Mammary epithelial cell (primary cell): ENCODE measurements at places on chromosomes 5 and 9.

DNA sequence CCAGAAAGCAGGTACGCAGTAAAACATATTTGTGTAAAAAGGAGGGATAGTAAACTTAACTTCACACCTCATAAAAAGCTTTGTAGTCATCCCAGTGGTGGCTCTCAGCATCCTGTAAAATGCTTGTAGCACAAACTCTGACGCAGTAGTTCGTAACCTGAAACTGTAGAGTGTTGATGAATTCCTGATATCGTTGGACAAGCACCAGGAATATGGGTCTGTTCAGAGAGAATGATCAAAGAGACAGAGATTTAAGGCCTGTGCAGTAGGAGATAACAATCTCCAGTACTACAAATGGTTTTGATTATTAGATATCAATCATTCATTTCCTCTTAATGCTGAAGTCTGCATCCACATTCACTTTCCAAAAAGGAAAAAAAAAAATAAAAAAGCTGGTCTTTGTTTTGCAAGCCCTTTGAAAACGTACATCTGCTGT, 148.5 kb downstream of the KIAA0825 start:
- DNase-seq, result no peak

DNA sequence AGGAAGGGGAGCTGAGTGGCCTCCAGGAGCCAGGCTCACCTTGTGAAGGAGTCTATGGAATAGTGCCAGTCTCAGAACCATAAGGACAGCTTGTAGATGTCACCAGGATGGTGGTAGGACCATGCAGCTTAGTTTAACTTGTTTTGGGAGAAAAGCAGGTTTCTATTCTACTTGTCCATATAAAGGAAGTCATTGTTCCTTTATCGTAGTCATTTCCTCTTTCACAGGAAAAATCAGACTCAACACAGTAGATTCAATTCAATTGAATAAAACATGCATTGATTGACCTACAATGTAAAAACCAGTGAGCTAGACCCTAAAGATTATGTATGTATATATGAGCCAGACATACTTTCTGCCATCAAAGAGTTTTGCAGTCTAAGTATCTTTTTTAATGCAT, 53.3 kb downstream of the MEGF10 start:
- no peak for DNase-seq

- no peak for DNase-seq
Observed at GRCh38 chr5:148861088-148861487, 34.7 kb downstream of the ADRB2 start.

DNA sequence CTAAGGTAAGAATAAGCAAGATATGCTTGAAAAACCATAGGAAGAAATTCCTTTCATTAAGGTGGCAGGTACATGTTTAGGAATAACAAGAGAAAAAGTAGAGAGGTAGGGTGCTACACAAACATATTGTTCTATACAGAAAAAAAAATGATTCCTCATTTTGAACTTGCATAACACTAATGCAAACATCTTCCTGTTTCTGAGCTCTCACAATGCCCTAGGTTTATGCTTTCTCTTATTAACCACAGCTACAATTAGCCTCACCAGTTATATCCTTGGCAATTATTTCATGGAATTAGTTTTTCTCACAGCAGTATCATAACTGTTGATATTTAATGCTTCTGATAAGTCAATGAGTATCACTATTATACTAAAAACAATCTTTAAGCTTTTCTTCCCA, 20.7 kb downstream of the CEMIP2 start:
- DNase-seq, result no peak

- DNase-seq, result no peak
Observed at GRCh38 chr5:53369681-53370080, 110.7 kb upstream of the FST start.

DNA sequence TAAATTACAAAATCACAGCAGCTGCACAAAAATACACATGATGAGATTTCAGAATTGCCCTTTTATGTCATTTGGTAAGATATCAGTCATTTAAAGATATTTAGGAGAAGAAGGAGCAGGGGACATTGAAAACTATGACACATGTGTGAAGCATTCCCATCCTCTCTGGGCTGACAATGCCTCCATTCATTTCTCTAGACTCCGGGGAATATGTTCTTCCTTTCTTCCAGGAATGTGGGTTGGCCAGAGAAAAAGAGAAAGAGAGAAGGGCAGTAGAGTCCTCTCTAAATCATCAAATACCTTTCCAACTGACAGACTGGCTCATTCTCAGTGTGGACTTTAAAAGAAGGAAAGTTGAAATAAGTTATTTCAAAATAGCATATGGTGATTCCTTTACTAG, 205.6 kb upstream of the ADAMTSL1 start:
- DNase-seq, result peak; percentile 85

DNA sequence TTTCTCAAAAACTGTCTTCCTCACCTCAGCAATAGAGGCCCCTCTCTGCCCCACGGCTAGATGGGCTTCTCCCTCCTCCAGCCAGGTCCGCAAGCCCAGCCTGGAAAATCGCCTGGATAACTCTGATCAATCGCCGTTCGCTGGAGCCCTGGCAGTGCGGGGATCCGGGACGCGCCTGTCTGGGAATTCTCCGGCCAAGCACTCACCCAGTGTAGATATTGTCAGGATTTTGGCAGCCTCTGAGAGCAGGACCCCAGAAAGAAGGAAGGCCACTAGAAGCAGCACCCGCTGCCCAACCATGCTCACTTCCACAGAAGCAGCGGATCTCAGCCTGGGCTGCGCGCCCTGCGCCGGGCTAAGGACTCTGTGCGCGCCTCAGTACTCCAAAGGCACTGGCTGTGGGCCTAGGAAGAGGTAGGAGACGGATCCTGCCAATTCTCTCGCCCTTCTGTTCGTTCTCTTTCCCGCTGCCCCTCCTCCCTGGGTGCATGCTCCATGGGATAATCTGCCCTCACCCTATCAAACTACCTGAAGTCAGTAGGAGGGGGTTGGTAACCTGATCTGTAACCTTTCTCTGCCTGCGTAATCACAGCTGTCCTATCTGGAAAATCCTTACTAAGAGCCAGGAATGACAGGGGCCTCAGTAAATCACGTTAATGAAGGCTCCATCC, at the start of gene UGT3A1:
Gene UGT3A1, minus strand, starts transcription at position 450 of the 671 bp plus-strand sequence. Its CDS starts 150 bp downstream, at position 300.
- DNase-seq, result no peak

- peak; percentile 36 for DNase-seq
Observed at GRCh38 chr5:50962934-50963872, 296.8 kb downstream of the PARP8 start.

- no peak for DNase-seq
Observed at GRCh38 chr5:18102733-18103132, 468.5 kb downstream of the TAF11L14 start.

GRCh38 chr5:112737070-112737462, 619 bp upstream of the APC start:
- DNase-seq, result no peak

- no peak for DNase-seq
Observed at GRCh38 chr5:11700391-11700790, 203.9 kb downstream of the CTNND2 start.

DNA sequence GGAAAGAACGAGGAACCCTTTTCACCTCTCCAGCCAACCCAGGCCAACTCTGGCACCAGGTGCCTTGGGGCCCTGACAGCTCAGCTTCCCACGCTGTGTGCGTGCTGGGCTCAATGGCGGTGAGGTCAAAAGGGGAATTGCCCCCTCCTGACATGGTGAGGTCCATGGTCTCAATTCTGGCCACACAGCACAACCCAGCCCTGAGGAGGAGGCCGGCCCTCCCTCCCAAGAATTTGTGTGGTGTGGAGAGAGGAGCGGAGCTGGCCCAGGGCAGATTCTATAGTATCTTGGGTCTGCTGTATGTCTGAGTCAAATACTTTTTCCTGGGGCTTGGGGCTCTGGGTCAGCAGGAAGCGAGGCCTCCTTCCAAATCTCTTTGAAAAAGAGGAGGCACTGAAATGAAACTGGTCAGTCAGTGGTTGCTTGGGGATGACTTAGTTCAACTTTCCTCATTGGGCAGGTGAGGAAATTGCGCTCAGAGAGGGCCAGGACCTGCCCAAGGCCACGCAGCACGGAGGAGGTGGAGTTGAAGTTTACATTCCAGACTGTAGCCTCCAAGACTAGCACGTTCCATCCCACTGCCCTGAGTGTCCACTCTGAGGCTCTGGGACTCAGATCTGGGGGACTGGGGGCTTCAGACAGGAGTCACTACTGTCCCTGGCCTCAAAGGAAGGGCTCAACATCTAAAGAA, 15.6 kb downstream of the COL27A1 start:
- DNase-seq, result no peak

DNA sequence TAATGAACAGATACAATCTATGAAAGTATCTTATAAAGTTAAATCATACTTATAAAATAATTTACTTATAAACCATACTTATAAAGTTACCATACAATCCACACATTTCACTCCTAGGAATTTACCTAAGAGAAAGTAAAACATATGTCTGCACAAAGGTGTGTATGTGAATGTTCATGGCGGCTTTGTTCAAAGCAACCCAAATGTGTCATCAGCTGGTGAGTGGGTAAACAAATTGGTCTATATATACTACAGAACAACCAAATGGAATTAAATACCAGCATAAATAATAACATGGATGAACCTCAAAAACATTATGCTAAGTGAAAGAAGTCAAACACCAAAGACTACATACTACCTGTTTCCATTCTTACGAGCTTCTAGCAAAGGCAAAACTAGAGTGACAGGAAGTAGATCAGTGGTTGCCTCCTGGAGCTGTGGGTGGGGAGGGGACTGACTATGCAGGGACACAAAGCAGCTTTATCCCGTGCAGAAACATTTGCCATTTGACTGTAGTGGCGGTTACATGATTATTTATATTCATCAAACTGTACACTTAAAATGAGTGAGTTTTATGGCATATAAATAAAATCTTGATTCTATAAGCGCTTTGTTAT, 10.6 kb downstream of the TRAF1 start:
- DNase-seq, result no peak

- no peak for DNase-seq
Observed at GRCh38 chr5:78751872-78752271, 103.3 kb upstream of the LHFPL2 start.

DNA sequence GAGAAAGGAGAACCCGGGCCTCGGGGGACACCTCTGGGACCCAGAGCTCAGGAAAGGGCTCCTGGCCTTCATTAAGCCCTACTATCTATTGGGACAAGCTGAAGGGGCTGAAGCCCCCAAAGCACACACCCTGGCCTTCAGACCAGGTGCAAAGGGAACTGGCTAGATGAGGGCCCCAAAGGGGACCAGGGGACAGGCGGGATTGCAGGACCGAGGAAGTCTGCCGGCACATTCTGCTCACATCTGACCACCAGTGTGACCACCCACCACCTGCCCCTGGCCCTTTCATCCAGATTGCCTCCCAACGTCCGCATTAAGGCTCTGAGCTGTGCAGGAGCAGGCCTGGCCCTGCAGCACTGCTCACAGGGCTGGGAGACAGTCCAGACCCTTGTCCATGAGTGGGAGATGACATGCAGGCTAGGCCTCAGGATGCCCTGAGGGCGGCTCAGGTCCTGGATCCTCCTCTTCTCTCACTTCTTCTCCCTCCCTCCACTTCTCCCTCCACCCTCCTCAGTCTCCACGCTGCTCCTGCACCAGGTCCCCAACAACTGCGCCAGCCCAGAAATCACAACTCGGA, 19.2 kb downstream of the PSD2 start:
- no peak for DNase-seq

DNA sequence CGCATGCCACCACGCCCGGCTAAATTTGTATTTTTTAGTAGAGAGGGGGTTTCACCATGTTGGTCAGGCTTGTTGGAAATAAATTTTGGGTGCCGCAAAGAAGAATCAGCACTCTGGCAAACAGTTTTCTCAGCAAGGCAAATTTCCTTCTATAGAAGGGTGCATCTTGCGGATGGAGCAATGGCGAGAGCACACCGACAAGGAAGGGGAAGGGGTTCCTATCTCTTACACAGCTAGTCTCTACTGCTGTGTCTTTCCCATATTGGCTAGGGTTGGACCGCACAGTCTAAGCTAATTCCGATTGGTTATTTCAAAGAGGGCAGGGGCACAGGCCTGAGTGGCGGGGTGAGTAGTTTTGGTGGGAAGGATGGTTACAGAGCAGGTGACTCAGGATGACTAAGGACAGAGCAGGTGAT, 707 bp downstream of the GTF3C5 start:
- DNase-seq, result peak; percentile 26

GRCh38 chr9:129597355-129598088, 23.4 kb downstream of the C9orf50 start:
- DNase-seq, result peak; percentile 32

- no peak for DNase-seq
Observed at GRCh38 chr5:35881758-35882157, 25.1 kb downstream of the IL7R start.

DNA sequence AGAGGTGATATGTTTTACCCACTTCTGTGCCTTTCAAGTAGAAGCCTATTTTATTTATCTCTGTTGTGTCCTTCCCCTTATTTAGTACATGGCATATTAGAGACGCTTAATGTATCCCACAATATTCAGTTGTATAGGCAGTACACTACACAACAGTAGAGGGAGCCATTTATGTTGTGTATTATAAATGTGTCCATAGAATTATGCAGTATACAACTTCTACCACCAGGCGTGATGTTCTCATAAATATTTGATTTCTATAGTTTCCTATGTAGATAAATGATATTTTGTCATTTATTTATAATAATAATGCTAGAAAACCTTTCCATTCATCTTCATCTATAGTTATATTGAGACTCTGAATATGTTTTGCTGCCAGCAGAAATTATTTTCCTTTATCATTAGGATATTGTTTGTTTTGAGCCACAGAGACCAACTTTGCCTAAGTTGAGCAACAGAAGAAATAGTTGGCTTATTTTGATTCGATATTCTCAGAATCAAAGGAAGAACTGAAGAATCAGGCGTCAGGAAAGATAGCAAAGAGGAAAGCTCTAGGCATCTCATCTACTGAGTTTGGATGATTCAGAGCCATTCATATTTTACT, 81.7 kb downstream of the ADAMTS19 start:
- DNase-seq, result peak; percentile 23

DNA sequence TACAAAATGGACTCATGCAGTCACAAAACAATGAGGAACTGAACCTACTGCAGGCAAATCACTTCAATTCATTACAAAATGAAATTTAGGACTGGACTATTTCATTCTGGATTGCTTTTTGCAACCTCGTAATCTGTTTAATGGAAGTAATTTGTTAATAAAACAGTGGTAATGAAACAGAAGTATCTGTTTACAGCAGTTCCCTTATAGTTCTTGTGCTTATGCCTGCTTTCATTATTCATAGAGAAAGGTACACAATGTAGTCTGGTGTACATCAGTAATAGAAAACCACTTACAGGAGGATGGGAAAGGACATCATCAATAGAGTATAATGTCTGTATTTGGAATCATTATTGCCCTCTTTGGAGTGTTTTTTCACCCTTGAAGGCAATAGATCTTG, 389.2 kb upstream of the NUDT12 start:
- no peak for DNase-seq
